ENCODE measurements at places on chromosomes 2 and 18.
A peak's percentile ranks its signal among the peaks of the same experiment; 100 is the strongest.

DNA sequence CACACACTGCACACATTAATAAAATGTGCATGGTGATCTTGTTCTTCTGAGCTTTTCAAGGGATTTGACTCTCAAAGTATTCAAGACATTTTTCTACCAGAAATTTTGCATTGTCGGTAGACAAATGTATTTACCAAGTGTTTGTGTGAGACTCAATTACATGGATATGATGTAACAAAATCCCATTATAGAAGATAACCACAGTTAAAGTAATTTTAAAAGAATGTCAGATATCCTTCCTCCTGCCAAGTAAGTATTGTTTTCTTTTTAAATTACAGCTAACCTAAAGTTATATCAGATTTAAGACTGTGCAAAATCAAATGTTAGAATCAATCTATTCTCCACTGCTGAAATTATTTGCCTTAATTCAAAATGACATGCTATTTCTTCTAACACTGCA is 1344.5 kb upstream of the CHAC2 start:
- H3K27ac ChIP-seq, result no peak overlapping the region
- H3K36me3 ChIP-seq, result no peaks in the 10 kb centered on the region
- no peaks in the 10 kb centered on the region for H3K27me3 ChIP-seq
- no peak overlapping the region for H3K4me3 ChIP-seq
- DNase-seq, result peak; percentile 36

- no peaks in the 10 kb centered on the region for H3K27me3 ChIP-seq
- H3K4me1 ChIP-seq, result no peaks in the 10 kb centered on the region
- no peaks in the 10 kb centered on the region for H3K36me3 ChIP-seq
- no peak for DNase-seq
Measured at GRCh38 chr2:67516362-67516761, 119.2 kb downstream of the ETAA1 start.

GRCh38 chr2:70261501-70261900 is 3.6 kb downstream of the PCYOX1 start:
- H3K4me3 ChIP-seq, result no peak overlapping the region
- no peak overlapping the region for H3K27ac ChIP-seq
- no peaks in the 10 kb centered on the region for H3K27me3 ChIP-seq
- H3K4me1 ChIP-seq, result peaks cover 6% of the 10 kb centered on the region

- H3K27me3 ChIP-seq, result no peaks in the 10 kb centered on the region
- H3K36me3 ChIP-seq, result no peaks in the 10 kb centered on the region
- peaks cover 14% of the 10 kb centered on the region for H3K4me1 ChIP-seq
- no peak overlapping the region for H3K4me3 ChIP-seq
- peak; percentile 94 for DNase-seq
Measured at GRCh38 chr2:12168791-12169388, 422.5 kb downstream of the LPIN1 start.

GRCh38 chr18:49029628-49030027 is 78.9 kb upstream of the SMAD7 start:
- no peaks in the 10 kb centered on the region for H3K36me3 ChIP-seq
- no peak overlapping the region for H3K27ac ChIP-seq
- H3K27me3 ChIP-seq, result no peaks in the 10 kb centered on the region
- DNase-seq, result no peak
- no peaks in the 10 kb centered on the region for H3K4me1 ChIP-seq

GRCh38 chr18:75257605-75258004 is 47.0 kb downstream of the TSHZ1 start:
- H3K4me1 ChIP-seq, result no peaks in the 10 kb centered on the region
- DNase-seq, result no peak
- no peak overlapping the region for H3K4me3 ChIP-seq
- H3K36me3 ChIP-seq, result no peaks in the 10 kb centered on the region
- no peaks in the 10 kb centered on the region for H3K27me3 ChIP-seq

GRCh38 chr2:55482186-55482884 is 37.2 kb upstream of the CFAP36 start:
- no peak overlapping the region for H3K4me3 ChIP-seq
- peaks cover 5% of the 10 kb centered on the region for H3K4me1 ChIP-seq
- H3K27me3 ChIP-seq, result no peaks in the 10 kb centered on the region
- H3K27ac ChIP-seq, result peak overlapping the region; percentile 36

- H3K27me3 ChIP-seq, result no peaks in the 10 kb centered on the region
- H3K27ac ChIP-seq, result no peak overlapping the region
- no peak overlapping the region for H3K4me3 ChIP-seq
- no peaks in the 10 kb centered on the region for H3K36me3 ChIP-seq
- H3K4me1 ChIP-seq, result no peaks in the 10 kb centered on the region
Measured at GRCh38 chr18:67677489-67677888, 161.0 kb upstream of the DSEL start.

DNA sequence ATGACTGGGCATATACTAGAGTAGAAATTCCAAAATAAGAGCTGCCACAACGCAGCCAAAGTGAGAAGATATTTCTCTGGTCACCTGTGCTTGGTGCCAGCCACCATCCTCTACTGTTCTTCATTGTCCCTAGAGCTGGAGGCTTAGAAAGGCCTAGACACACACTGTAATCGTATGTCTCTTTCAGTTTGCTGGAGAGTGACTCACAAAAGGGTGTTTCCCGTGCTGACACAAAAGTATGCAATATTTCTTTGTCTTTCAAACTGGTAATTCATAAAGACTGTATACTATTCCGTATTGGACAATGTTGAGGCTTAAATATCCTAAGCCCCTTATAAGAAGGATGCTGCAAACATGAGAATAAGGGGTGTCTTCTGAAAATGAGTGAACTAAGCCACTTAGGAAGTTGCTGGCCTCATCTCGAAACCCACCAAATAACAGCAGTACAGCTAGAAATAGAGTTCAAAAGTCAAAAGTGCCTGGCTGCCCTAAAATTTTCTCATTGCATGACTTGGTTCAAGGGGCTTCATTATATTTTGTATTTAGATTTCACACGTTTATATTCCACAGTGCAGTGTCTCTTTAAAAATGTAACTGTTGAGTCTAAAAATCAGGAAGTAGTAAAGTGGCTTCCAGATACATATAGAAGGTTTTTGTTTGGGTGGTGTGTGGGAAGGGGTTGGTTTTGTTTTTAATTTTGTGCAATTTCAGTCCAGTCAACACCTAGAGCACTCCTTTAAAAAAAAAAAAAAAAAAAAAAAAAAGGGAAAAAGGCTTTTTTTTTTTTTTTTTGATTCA is 601.1 kb downstream of the ARHGAP15 start:
- no peak overlapping the region for H3K27ac ChIP-seq
- no peaks in the 10 kb centered on the region for H3K36me3 ChIP-seq
- H3K27me3 ChIP-seq, result no peaks in the 10 kb centered on the region
- no peaks in the 10 kb centered on the region for H3K4me1 ChIP-seq

DNA sequence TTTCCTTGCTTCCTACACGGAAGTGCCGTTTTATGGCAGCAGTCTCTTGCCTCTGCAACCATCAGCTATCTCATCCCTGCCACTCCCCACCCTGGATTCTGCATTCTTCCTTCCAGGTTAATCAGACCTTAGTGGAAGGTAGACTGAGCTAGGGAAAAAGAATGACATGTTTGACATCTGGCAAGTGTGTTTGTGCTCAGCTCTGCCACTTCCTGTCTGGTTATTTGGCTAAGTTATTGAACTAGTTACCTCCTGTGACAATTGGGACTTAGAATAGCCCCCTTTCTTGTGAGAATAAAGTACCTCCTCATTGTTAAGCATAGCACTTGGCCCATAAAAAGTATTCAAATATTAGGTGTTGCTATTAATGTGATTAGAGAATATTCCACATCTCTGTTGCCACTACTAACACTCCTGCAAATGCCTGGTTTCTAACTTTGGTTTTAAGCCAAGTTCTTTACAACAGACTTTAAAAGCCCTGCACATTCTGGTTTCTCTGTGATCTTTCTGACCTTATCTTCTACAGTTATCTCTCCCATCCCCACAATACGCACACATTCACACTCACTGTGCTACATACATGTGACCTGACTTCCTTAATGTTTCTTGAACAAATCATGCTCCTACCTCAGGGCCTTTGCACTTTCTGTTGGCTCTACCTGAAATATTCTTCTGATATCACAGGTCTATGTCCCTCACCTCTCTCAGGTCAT is 10.8 kb upstream of the MAPRE2 start:
- H3K27me3 ChIP-seq, result no peaks in the 10 kb centered on the region
- peaks cover 11% of the 10 kb centered on the region for H3K4me1 ChIP-seq
- H3K36me3 ChIP-seq, result no peaks in the 10 kb centered on the region
- no peak for DNase-seq

GRCh38 chr2:234630801-234631261 is 133.9 kb upstream of the ARL4C start:
- H3K27ac ChIP-seq, result no peak overlapping the region
- no peaks in the 10 kb centered on the region for H3K27me3 ChIP-seq

GRCh38 chr2:217616936-217617335 is 385.9 kb downstream of the TNS1 start:
- H3K36me3 ChIP-seq, result no peaks in the 10 kb centered on the region
- no peak overlapping the region for H3K4me3 ChIP-seq
- H3K4me1 ChIP-seq, result peaks cover 8% of the 10 kb centered on the region
- H3K27me3 ChIP-seq, result peaks cover 2% of the 10 kb centered on the region

GRCh38 chr2:146221826-146222225 is 1623.0 kb upstream of the ACVR2A start:
- DNase-seq, result no peak
- no peaks in the 10 kb centered on the region for H3K27me3 ChIP-seq
- no peak overlapping the region for H3K4me3 ChIP-seq
- no peaks in the 10 kb centered on the region for H3K36me3 ChIP-seq
- no peaks in the 10 kb centered on the region for H3K4me1 ChIP-seq
- no peak overlapping the region for H3K27ac ChIP-seq

DNA sequence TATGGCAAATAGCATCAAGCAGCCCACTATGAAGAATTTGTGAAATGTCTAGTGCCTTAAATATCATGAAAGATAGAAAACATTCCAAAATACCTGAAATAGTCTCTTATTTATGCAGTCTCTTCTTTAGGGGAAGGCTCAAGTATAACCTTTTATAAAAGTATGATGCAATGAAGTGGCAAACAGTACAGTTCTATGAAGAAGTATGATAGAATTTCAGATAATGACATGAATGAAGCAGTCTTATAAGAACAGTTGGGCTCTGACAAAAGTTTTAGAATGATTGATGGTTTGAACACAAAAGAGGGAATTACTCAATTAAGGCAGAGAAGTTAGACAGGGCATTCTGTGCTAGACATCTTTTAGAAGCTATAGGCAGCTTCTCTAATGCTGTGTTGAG is 1791.8 kb upstream of the PIK3C3 start:
- no peak for DNase-seq
- no peaks in the 10 kb centered on the region for H3K36me3 ChIP-seq
- H3K27ac ChIP-seq, result no peak overlapping the region
- H3K4me1 ChIP-seq, result no peaks in the 10 kb centered on the region
- H3K27me3 ChIP-seq, result no peaks in the 10 kb centered on the region

DNA sequence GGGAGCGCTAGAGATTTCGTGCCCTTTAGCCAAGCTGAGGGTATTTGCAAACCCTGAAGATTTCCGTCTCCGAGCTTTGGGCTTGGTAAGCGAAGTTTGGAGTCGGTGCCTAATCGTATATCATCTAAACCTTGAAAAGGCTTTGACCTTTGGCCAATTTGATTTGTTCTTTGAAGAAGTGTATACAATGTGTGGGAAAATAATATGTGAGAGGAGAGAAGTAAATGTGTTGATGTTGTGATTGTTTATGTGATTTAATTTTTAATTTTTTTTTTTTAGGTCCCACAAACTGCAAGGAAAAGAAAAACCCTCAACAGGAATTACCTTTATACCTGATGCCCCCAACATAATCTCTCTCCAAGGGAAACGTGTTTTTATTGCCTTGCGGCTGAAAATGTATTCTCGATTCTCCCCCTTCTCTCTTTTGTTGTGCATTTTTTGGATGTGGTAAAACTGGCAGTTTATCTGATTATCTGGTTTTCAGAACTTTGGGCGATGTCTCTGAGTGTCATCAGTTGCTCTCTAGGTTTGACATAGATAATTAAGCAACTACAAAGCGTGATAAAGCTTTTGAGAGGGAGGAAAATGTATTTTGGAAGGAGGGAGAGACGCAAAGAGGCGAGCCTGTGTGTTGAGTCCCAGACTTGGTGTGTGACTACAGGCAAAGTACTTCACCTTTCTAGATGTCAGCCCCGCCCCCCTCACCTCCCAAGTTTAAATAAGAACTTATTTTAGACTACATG is 912 bp upstream of the FBXO11 start:
- DNase-seq, result no peak
- H3K27ac ChIP-seq, result peak overlapping the region; percentile 79
- no peaks in the 10 kb centered on the region for H3K36me3 ChIP-seq
- H3K4me1 ChIP-seq, result peaks cover 8% of the 10 kb centered on the region

DNA sequence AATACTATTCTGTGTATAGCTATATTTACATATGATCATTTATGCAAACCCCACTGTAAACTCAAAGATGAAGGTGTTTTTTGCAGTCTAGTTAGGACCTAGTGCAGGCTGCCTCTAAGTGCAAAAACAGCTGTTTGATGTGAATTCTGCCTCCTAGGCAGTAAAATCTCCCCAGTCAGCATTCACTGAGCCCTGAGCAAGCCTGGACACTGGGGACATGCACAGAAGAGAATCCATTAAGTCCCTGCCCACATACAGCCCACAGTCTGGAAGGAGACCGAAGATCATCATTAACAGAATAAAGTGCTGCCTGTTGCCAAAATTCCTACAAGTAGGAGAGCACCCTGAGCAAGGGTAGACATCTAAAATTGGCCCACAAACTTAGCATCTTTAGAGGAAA is 14.4 kb upstream of the BIN1 start:
- DNase-seq, result no peak
- H3K4me1 ChIP-seq, result no peaks in the 10 kb centered on the region
- H3K27me3 ChIP-seq, result no peaks in the 10 kb centered on the region
- H3K36me3 ChIP-seq, result no peaks in the 10 kb centered on the region

DNA sequence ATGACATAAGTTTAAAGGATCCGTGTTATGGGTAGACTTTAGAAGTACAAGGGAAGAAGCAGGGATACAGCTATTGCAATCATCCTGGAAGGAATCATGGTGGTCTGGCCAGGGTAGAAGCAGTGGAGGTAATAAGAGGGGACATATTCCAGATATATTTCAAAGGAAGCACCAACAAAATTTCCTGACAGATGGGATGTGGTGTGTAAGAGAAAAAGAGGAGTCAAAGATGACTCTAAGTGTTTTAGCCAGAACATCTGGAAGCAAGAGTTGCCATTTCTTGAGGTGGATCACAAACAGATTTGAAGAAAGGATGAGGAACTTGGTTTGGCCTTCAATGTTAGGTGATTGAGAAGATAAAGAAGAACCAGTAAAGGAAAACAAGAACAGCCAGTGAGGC is 133.1 kb upstream of the CTAGE1 start:
- H3K4me1 ChIP-seq, result peaks cover 23% of the 10 kb centered on the region
- no peaks in the 10 kb centered on the region for H3K36me3 ChIP-seq
- peak overlapping the region; percentile 87 for H3K27ac ChIP-seq
- no peaks in the 10 kb centered on the region for H3K27me3 ChIP-seq
- H3K4me3 ChIP-seq, result no peak overlapping the region
- DNase-seq, result no peak

Data from astrocyte (in vitro differentiated cells and primary cell).